ENCODE measurements at places on chromosomes 5 and 9. TPM values are rescaled to one million over a fixed set of nuclear protein-coding genes. Genes with fewer than 3 reads are reported as not detected.

DNA sequence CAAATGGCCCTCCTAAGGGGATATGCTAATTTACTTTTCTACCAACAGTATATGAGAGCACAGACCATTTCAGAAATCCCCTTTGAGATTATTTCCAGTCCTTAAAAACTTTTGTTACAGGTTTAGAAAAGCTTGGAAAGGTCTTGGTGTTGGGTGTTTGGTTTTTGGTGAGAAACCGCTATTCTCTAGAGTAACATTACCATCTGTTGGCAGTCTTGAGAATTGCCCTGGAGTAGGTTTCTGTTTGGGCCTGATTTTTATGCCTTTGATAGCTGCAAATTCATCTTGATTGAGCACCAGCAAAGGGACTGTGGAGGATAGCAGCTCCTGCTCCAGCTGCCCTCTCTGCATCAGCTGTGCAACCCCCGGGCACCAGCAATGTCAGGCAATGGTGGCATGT is 8.0 kb downstream of the NUDT2 start:
- no peak for DNase-seq

Gene CSNK1G3
- 39.9 TPM for total RNA-seq

GRCh38 chr9:37565661-37566618 is 10.2 kb downstream of the FBXO10 start:
- no peak for DNase-seq

Gene DNAJC25
- total RNA-seq: 5.4 TPM

GRCh38 chr5:1782385-1783215 is 17.0 kb downstream of the MRPL36 start:
- no peak for DNase-seq

DNA sequence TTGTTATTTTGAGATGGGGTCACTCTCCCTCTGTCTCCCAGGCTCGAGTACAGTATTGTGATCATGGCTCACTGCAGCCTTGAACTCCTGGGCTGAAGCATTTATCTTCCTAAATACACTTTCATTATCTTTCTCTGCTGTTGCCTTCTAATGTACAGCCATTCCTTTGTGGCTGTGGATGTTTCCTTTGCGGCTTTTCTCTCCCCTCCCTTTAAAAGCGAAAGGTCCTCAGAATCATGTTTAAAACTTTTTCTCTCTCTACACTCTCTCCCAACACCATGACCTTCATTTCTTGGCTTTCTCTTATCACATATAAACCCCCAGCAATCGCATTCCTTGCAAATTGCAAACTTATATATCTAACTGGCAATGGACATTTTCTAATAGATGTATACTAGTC is 1.6 kb downstream of the IFNA2 start:
- DNase-seq: no peak

Gene CATSPER3
- total RNA-seq: 0.85 TPM

- DNase-seq: no peak
Observed at GRCh38 chr5:159762921-159763320, 153.4 kb upstream of the ADRA1B start.

DNA sequence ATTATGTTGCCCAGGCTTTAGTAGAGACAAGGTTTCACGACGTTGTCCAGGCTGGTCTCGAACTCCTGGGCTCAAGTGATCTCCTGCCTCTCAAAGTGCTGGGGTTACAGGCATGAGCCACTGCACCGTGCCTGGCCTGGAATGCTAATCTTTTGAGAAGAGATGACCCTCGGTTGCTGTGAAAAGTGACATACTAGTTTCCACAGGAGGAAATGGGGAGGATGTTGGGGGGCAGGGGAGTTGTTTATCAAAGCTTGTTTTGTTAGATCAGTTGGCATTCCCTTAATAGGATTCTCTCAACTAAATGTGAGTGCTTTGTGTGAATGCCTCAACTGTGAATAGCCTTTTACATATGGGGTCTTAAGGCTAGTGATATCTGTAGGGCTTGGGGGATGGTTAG is 16.4 kb upstream of the MATR3 start:
- no peak for DNase-seq
